Nephron progenitor cell (in vitro differentiated cells): ENCODE measurements at places on chromosomes 16 and 17.

GRCh38 chr16:82628711-82629110 lies 1.9 kb downstream of the CDH13 start:
- no peak for DNase-seq

DNA sequence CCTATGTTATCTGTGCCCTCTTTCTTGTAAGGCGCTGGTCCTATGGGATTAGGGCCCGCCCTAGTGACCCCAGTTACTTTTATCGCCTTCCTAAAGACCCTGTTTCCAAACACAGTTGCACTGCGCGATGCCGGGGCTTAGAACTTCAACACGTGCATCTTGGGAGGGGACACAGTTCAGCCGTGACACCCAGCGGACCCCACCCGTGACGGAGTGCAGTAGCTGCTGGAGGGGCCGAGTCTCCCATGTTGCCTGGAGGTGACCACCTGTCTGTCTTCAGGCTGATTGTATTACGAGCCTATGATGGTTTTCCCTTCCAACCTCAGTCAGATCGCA lies 9.4 kb downstream of the BAIAP2 start:
- no peak for DNase-seq

DNA sequence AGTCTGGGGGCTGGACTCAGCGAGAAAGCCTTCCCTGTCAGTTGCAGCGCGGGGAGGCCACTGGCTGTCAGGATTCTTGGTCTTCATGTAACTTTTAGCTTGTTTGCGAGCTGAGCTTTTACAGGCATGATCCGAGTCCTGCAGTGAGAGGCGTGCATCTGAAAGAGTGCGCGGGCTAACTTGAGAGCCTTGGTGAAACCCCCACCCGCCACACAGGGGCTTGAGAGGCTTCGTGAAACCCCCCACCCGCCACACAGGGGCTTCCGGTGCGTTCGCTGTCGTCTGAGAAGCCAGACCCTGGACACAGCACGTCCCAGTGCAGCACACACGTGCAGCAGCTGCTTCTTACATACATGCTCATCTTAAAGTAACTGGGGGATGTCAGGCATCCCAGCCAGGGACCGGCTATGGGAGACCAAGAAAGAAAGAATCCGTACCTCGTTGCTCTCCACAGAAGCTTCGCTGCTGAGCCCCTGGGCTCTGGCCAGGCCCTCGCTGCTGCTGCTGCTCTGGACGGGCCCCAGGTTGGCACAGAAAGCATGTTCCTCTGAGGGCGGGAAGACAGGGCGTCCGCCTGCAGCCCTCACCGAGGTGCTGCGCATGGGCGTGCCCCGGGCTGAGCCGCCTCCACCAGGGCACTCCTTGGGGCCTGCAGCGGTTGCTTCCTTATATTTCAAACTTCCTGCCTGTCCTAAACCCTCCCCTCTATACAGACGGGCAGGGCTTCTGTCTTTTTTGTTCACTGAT lies 7.8 kb downstream of the NUDT16L1 start:
- no peak for DNase-seq

GRCh38 chr16:11020792-11021551 lies 76.6 kb downstream of the CLEC16A start:
- no peak for DNase-seq

DNA sequence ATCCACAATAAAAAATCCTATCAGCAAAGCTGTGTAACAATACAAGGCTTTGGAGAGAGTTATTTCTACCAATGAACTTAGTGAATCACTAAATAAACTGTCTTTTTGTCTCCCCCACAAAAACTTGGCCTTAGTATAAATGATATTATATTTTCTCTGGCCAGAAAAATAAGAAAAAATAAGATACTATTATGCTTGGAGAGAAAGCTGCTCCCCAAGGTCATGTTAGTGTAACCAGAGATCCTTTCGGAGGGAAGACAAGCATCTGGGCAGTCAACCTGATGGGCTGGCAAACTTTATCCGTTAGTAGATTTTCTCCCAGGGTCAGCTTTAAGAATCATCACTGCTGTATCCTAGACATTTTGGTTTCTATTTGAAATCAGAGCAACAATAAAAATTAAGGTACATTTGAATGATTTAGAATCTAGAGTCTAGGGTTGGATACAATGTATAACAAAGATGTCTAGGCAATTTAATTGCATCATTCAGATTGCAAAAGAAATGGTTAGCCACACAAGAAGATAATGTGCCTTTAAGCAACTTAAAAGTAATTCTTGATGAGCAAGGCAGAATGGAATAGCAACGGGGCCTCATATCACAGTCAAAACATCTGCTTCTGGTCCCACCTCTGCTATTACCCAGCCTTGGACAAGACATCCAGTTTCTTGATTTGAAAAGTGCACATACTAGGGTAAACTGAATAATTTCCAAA lies 280.4 kb downstream of the SLC39A11 start:
- DNase-seq = no peak

- peak; percentile 12 for DNase-seq
Observed at GRCh38 chr17:65198653-65199382, 61.6 kb downstream of the RGS9 start.

DNA sequence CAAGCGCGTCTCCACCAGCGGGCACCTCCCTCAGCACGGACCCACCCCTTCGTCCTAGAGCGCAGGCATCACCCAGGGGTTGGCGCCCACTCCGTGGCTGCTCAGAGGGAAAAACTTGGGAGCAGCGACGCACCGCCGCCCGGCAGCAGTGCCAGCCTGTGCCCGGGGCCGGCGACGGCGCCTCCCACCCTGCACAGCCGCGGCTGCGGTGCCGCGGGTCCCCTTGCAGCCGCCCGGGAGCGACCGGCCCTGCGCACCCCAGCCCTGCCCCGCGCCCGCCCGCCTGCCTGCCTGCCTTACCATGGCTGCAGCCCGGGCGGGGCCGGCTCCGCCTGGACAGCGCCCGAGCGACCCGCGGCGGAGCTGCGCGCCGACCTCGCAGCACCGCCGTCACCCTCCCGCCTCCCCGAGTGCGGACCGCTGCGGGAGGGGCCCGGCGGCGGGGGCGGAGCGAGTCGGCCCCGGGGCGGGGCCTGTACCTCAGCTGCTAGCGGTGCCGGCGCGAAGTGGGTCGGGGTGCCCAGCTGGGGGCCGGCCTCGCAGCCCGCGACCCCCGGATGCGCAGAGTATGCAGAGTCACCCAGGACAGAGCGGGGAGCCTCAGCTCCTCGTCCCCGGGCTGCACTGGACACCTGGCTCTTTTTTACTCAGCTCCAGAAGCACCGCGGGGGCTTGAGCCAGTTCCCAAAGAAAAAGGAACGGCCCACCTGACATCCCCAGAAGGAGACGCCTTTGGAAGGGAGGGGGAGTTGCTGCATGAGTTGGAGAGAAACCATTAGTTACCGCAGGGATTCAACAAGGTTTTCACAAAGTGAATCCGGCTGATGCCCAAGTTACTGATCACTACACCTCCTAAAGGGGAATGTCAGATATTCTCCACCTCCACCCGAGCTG lies 17.5 kb upstream of the MTMR4 start:
- peak; percentile 83 for DNase-seq

GRCh38 chr17:77128896-77129567 lies 11.7 kb upstream of the SEC14L1 start:
- DNase-seq = no peak

DNA sequence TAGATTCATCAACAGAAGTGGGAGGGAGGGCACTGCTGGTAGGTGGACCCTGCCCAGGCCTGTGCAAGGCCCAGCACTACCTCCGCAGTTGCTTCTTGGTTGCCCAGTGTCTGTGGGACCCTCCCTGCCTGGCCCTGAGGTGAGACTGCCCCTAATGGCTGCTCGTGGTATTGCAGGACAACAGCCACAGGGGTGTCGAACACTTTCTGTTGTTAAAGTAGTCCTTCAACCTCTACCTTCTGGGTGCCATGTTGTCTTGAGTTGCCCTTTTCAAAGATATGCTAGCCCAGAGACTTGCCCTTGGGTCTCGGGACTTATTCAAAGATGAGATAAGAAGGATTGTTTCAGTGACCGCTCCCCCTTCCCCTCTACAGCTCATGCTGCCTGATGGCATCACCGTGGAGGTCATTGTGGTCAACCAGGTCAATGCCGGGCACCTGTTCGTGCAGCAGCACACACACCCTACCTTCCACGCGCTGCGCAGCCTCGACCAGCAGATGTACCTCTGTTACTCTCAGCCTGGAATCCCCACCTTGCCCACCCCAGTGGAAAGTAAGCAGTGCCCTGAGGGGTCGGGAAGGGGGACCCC lies 29.1 kb downstream of the AKAP1 start:
- DNase-seq = peak; percentile 78

DNA sequence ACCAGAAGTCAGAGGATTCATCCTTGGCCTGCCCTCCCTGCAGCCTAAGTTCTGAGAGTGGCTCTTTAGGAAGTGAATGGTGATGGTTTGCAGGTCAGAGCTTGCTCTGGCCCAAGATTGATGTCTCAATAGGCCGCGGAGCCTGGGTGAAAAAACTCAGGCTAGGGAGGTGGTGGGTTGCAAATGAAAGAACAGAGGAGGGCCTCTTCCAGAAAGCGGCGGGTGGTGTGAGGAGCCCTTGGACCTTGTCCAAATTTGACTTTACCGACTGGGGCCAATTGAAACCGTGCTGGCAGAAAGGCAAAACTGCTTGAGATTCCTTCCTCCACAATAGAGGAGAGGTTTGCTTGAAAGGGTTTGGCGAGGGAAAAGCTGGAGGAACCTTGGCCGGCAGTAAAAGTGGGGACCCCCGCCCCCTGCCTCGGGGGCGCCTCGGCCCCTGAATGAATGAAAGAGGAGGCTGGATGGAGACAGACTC lies 331.3 kb downstream of the SEC14L1 start:
- no peak for DNase-seq

DNA sequence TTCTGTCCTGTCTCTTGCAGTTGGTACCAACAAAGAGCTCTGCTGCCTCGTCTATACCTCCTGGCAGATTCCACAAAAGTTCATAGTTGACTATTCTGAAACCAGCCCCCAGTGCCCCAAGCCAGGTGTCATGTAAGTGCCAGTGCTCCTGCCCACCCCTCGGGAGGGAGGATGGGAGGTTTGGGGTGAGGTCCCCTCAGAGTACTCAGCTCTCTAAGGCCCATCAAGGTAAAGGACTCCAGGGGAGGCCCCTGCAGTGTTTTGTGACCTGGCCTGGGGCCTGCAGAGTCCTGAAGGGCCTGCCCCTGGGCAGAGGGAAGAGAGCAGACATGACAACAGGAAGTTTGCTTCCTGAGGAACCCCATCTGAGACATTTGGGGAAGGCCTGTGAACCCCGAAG lies 6.4 kb downstream of the CCL18 start:
- DNase-seq = no peak

- DNase-seq = peak; percentile 67
Observed at GRCh38 chr17:75130632-75131277, 787 bp downstream of the NT5C start.

GRCh38 chr17:74569020-74570003 lies 2.0 kb upstream of the CD300H start:
- no peak for DNase-seq

GRCh38 chr16:86584071-86584685 lies 5.8 kb downstream of the FOXL1 start:
- no peak for DNase-seq

DNA sequence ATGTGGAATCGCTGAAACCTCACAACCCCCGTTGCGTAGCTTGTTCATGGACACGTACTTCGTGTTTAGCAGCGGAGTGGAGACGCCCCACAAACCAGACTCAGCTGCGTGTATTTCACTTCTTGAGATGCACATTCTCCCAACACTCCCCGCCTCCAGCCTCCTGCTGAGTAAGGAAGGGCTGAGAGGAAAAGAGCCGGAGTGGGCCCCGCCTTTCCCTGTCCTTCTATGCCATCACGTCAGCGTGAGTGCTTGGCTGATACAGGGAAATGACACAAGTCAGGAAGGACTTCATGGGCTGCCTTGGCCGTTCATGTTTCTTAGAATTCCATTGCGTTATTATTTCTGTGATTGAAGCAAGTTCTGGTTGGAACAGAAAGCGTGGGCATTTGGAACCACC lies 68.6 kb upstream of the CBX4 start:
- DNase-seq = no peak

- peak; percentile 77 for DNase-seq
Observed at GRCh38 chr17:33674685-33675084, 381.6 kb upstream of the ASIC2 start.
